ENCODE measurements at places on chromosomes 3 and 15.

GRCh38 chr15:22980189-22981050 is at the start of gene CYFIP1:
CYFIP1 (minus strand) TSS chr15:22980368; CDS start chr15:22947285, 33,083 bp downstream.
- DNase-seq, result no peak

DNA sequence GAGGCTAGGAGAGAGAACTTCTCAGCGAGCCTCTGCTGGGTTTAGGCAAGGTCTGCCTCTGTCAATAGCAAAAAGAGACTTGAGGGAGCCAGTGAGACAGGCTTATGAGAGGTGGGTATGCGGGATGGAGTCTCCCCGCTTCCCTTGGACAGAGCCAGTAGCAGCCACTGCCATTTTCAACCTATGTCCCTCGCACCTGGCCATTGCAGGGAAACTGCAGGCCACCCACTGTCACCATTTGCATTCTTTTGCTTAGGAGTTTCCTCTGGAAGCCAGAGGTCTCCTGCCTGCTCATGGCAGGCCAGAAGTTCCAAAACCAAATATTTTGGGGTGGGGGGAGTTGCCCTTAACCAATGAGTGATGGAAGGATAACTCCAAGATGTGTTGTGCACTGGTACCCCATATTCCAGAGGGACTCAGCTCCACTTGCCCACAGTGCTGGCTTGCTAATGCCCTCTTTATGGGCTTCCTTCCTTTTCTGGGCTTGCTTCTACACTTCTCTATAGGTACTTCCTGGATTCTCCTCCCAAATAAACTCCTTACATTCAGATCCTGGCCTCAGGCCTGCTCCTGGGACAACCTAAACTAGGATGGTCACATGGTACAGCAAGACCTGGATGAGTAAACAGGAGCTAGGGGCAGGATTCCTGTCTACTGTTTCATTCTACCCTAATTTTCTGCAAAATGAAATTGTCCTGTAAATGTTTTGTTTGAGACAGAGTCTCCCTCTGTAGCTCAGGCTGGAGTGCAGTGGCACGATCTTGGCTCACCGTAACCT is 108.9 kb upstream of the PROK2 start:
- DNase-seq, result no peak

GRCh38 chr3:149085828-149086231 is 503 bp downstream of the HLTF start:
- DNase-seq, result no peak

GRCh38 chr3:66416556-66417304 is 84.1 kb downstream of the LRIG1 start:
- no peak for DNase-seq

DNA sequence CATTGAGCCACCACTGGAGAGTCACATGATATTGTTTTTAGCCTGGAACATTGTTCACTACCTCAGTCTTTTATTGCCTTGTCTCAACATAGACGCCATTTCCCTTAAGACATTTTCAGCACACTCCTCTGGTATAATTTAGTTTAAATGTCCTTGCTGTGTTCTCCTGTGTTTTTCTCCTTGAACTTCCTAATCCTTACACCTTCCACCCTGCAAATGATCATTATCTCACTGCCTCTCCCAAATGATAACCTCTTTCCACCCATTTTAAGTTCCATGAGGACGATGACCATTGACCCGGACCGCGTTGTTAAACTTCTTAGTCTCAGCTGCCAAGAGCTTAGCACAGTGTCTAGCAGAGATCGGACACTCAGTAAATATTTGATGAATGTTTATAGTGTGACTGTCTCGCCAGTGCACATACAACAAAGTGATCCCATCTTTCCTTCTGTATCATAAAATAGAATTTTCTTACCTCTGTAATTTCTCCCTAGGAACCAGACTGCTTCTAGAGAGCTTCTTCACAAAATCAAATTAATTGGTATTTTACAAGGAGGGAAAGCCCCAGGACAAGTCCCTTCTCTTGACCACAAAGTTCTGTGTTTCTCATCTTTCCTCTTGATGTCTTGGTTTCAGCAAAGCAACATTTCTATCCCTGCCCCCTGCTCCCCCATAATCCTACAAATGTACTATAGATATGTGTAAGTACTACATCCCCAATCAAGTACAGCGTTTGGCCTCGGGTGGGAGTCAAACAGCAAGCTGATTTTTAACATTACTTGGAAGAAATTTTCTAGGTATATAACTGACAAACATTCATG is 429.6 kb downstream of the LPP start:
- no peak for DNase-seq

GRCh38 chr3:68121287-68121686 is 466.9 kb upstream of the SUCLG2 start:
- no peak for DNase-seq

- DNase-seq, result no peak
Measured at GRCh38 chr15:60222404-60222803, 175.4 kb downstream of the ANXA2 start.

GRCh38 chr3:53949541-53949940 is 57.9 kb upstream of the SELENOK start:
- no peak for DNase-seq

GRCh38 chr3:116367761-116368395 is 77.4 kb downstream of the LSAMP start:
- DNase-seq, result no peak

DNA sequence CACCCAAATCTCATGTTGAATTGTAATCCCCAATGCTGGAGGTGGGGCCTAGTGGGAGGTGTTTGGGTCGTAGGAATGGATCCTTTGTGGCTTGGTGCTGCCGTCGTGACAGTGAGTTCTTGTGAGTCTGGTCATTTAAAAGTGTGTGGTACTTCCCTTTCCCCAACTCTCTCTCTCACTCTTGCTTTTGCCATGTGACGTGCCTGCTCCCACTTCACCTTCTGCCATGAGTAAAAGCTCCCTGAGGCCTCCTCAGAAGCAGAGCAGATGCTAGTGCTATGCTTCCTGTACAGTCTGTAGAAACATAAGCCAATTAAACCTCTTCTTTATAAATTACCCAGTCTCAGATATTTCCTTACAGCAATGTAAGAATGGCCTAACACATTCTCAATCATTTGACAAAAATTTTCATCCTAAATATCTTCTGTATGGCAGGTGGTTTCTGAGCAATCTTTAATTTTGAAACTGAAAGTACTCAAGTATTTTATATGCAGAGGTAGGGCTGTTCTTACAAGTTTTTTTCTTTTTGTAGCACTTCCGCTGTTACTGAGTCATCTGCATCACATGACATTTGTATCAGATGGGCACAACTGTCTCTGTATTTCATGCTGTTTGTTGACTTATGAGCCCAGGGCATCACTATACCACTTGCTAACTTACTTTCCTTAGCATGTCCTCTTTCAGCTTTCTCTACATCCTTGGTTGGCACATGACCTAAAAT is 8.8 kb downstream of the RPL39L start:
- no peak for DNase-seq

GRCh38 chr15:70439304-70439877 is 324.0 kb downstream of the UACA start:
- DNase-seq, result no peak

GRCh38 chr3:76582632-76583378 is 457.1 kb upstream of the ROBO2 start:
- DNase-seq, result no peak

DNA sequence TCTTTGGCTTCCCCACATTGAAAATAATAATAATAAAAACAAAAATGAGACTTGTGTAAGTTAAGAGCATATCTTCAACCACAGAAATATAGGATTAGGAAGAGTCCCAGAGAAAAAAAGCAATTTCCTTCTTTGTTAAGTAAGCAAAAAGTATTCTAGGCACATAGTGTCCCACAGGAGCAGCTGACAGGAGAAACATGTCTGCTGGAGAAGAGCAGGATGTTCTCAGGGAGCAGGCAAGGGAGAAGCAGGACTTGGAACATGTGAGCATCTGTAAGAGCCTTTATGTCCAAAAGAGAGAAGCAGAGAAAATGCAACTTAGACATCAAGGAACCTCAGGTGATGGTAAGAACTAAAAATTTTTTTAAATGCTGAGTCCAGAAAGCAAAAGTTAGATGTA is 39.0 kb downstream of the TTC23 start:
- DNase-seq, result no peak

DNA sequence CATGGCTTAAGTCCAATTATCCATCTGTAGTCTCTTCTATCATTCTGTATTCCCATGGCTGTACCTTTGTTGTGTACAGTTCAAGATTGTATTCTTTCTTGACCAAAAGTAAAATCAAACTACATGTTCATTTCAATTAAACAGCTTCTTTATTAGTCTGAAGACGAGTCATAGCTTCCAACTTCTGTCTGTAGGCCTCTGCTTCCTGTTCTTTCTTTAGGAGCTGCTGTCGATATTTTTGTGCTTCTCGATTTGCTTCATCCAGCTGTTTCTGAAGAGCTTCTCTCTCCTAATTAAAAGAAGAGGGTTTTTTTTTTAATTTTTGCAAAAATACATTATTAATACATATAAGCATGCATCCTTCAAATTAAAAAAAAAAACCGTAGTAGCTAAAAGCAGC is 13.0 kb upstream of the HDC start:
- no peak for DNase-seq

- DNase-seq, result no peak
Measured at GRCh38 chr3:153343988-153344782, 182.2 kb downstream of the RAP2B start.

GRCh38 chr15:44308415-44308814 is 19.9 kb downstream of the GOLM2 start:
- DNase-seq, result no peak

DNA sequence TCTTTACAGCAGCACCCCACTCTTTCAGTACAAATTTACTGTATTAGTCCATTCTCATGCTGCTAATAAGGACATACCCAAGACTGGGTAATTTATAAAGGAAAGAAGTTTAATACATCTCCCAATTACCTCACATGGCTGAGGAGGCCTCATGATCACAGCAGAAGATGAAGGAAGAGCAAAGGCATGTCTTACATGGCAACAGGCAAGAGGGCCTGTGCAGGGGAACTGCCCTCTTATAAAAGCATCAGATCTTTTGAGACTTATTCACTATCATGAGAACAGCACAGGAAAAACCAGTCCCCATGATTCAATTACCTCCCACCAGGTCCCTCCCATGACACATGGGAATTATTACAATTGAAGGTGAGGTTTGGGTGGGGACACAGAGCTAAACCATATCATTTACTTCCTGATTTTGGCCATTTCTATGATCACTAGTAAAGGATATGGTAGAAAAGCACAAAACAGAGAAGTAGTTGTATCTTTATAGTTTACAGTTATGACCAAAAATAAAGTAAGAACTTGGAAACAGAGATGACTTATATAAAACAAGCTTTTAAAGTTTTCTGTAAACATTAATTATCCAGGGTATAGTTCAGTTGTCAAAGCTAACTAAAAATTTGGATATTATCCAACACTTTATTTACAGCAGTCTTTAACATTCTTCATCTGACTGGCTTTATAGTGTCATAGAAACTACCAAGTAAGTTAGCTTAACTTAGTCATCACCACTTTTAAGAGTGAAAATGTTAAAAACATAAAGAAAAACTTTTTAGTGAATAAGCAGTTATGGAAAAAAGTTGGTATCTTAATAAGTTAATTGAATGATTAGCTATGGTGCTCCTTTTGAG is 40.2 kb downstream of the P2RY1 start:
- no peak for DNase-seq

DNA sequence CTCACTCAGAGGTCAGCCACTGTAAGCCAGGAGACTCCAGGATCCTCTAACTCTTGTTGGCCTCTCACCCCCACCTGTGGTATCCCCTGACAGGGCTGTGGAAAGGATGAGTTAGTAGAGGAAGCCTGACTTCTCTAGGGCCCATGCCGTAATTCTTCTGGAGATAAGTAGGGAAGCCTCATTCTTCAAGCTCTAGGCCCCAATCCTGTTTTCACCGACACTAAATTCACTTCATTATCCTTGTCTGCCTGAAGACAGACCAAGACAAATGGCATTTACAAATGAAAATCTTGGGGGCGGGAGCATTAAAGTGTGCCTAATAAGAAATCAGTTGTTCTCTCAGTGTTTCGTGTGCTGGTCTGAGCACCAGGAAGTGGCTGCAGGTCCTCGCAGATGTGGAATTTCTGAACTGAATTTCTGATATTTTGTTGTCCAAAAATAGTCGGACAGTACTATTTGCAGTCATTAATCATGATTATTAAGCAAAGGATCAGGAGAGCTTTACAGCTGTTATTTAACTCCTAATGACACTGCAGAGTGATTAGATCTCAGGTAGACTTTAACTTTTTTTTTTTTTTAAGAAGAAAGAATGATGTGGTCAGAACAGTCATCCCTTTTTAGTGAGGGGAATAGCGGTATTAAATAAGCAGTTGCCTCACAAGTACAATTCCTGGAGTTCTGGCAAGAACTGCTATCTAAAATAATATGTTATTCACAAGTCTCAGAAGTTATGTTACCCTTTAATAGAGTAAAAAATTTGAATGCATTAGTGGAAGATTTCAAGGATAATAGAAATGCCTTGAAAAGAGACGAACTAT is 58.4 kb downstream of the RBMS3 start:
- DNase-seq, result no peak

DNA sequence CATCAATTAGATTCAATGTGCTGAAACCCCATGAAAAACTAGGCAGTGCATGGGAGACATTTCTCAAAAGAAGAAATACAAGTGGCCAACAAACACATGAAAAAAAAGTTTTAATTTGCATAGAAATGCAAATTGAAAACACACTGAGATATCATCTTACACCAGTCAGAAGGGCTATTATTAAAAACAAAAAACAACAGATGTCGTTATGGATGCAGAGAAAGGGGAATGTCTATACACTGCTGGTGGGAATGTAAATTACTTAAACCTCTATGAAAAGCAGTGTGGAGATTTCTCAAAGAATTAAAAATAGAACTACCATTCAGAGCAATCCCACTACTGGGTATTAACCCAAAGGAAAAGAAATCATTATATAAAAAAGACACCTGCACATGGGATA is 98.7 kb downstream of the CCNL1 start:
- DNase-seq, result no peak

- no peak for DNase-seq
Measured at GRCh38 chr15:60328852-60329443, 68.8 kb downstream of the ANXA2 start.

DNA sequence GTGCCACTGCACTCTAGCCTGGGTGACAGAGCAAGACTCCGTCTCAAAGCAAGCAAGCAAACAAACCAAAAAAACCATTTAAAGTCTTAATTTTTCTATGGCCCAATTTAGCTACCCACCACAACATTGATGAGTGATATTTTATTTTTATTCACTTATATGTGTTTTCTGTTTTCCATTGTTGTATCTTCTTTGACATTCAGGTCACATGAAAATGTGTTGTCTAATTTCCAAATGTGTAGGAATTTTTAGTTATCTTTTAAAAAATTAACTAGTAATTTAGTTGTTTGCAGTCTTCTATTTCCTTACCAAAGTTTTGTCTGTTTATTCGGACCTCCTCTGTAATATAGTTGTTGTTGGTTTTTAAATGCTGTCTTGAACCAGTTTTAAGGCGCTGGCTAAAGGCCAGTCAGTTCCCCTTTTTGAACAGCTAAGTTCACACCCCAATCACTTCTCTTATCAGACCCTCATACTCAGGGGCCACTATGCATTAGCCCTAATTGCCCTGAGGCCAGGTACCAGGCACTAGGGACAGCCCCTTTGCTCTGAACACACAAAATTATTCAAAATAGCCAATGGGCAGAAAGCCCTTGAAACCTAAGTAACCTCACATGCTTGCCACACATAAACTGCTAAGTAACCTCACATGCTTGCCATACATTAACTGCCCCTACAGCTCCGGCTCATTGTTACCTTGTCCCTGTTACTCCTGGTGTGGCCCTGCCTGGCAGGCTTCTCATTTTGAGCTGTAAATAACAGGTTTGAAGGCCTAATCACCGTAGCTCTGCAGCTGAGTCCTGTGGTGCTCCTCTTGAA is 4.3 kb upstream of the CCR4 start:
- DNase-seq, result no peak

GRCh38 chr15:64023220-64023619 is 23.1 kb downstream of the DAPK2 start:
- DNase-seq, result no peak
